AG10803 (cell line): ENCODE measurements at places on chromosomes 11 and 22.

DNA sequence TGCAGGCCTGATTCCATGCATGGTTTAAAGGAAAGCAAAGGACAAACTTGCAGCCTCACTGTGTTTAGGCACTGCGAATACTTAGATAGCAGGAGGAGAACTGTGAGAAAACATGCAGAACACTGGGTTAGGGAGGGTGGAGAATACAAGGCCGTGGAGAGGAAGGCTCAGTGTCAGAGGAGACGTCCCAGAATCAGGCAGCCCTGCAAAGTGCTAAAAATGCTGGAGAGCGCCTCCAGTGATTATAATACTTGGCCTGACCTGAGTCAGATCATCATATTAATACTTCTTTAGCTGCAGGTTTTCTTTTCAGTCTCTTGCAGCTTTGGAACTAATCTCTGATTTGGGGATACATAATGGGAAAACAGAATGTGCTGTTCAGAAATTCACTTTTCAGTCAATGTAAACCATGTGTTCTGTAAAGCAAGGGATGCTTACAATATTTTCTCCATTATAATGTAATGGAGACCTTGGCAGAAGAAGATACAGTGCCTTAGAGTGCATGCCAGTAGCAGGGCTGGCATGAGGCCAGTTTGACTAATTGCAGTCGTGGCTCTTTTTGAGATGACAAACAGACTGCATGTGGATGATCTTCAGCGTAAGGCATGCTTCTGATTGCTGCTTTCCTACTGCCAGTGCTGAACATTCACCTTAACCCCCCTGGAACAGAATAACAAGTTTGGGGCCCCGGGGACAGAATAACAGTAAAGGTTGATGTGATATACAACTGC lies 16.8 kb downstream of the EXT2 start:
- DNase-seq, result peak; percentile 87

DNA sequence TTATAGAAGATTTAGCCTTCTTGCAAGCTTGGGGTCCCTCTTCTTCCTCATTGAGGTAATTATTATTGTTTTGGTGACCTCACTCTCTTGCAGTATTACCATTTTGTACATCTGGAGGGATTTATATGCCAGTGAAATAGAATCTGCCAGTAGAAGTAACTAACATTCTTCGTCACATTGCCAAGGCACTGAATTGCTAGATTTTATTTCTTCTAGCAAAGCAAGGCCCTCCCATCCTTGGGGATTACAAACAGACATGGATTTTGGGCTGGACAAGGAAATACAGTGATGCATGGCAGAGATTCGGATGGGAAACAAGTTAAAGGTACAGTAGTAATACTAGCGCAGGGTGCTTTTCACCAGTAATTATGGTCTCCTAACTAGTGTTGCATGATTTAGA lies 7.8 kb downstream of the ADAMTS15 start:
- DNase-seq, result peak; percentile 32

- peak; percentile 25 for DNase-seq
Measured at GRCh38 chr11:116276051-116277044, 496.4 kb downstream of the BUD13 start.

- no peak for DNase-seq
Measured at GRCh38 chr22:37376643-37377042, 50.6 kb downstream of the ELFN2 start.

DNA sequence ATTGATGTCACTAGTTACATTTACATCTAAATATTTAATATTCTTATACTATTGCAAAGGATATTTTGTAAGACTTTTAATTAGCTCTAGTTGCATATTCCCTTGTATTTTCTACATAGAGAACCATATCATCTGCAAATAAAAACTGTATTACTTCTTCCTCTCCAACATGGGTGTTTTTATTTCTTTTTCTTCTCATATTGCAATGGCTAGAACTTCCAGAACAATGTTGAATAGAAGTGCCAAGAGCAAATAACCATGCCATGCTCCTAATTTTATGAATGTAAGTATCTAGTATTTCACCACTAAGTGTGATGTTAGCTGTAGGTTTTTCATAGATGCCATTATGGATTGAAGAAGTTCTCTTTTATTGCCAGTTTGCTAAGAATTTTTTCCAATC lies 321.8 kb upstream of the NCAM1 start:
- DNase-seq, result no peak
